ENCODE measurements at places on chromosomes 5 and 9. TPM values are rescaled to one million over a fixed set of nuclear protein-coding genes. Genes with fewer than 3 reads are reported as not detected.

- no peak for DNase-seq
Measured at GRCh38 chr5:101418713-101419118, 515.6 kb upstream of the ST8SIA4 start.

DNA sequence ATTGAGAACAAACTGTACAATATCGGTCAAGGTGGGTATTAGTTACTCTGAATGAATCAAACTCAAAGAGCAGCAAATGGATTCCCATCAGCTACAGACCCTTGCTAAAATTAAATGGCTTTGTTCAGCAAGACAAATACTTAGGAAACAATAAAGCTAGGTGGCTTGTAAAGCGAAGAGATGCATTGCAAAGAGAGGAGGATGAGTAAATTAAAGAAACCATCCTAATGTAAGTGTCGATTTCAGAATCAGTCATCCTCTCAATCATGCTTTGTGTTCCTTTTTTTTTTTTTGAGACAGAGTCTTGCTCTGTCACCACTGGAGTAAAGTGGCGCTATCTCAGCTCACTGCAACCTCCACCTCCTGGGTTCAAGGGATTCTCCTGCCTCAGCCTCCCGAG is 359.2 kb upstream of the ZNF462 start:
- DNase-seq = no peak

GRCh38 chr5:82413302-82414040 is 135.3 kb upstream of the RPS23 start:
- DNase-seq = no peak

Gene NOXA1
- 2.2 TPM for total RNA-seq

DNA sequence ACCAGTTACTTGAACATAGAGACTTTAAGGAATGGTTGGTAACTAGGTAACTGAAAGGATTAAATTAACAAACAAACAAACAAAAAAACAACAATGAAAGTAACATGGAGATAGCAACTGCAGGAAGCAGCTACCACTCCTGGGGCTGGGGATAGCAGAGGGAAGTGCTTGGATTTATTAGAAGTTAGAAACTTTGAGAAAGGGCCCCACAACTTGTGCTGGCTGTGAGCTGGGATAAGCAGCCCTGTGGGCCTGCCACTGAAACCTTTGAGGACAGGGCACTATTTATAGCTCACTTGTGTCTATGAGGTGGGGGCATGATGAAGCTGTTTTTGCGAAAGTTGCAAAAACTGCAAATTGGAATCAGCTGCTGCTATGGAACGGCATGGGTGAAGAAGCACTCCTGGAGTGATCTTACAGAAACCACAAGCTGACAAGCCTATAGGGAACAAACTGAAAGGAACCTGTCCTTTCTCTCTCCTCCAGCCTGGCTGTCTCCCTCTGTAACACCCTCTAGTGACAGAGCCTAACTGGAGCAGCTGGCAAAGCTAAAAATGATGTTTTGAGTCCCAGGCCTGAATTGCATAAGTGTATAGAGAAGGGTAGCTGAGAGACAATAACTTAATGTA is 91.4 kb upstream of the RANBP6 start:
- DNase-seq = no peak
